ENCODE measurements at places on chromosomes 12 and 14.

DNA sequence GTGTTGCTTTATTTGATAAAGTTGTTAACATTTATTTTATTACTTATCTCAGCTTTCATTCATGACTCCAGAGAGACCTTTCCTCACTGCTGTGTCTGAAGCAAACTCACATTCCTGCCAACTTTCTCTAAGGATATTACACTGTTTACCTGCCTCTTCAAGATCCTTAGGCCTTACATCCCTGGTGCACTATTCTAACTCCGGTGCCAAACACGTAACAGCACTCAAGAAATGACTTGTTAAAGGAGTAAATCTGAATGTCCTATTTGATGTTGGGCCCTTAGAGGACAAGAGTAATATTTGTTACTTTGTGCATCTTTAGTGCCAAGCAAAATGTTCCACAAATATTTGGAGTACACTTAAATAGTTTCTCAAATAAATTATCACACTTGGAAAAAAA, 324.1 kb upstream of the FLRT2 start:
- no peak for DNase-seq

DNA sequence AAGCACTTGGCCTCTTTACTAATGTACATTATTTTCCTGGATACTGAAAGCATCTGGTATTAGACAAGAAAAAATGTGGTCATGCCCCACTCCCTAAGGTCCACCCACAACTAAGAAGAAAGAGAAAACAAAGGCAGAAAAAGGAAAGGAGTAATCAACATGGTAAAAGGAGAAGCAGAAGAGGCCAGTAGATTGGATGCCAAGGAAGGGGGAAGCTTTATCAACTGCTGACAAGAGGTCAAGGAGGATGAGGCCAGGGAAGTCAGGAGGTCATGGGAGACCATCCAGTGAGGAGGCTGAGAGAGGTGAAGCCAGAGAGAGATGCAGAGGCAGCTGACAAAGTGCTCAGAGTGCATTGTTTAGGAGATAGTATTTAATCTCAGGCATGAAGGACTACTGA, 383.5 kb downstream of the ZFP36L1 start:
- DNase-seq, result no peak

DNA sequence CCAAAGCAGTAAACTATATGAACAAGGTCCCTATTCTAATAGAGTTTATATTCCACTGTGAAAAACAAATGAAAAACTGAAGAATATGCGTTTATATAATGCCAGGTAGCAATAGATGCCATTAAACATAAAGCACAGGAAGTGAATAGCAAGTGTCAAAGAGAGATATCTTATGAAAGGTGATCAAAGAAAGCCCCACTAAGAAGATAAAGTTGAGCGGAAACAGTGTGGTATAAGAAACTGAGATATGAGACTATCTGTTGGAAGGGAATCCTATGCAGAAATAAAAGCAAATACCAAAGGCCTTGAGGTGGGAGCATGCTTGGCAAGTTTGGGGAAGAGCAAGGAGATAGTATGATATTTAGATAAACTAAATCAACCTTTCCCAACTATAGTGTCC, 123.1 kb upstream of the FAR2 start:
- DNase-seq, result no peak

DNA sequence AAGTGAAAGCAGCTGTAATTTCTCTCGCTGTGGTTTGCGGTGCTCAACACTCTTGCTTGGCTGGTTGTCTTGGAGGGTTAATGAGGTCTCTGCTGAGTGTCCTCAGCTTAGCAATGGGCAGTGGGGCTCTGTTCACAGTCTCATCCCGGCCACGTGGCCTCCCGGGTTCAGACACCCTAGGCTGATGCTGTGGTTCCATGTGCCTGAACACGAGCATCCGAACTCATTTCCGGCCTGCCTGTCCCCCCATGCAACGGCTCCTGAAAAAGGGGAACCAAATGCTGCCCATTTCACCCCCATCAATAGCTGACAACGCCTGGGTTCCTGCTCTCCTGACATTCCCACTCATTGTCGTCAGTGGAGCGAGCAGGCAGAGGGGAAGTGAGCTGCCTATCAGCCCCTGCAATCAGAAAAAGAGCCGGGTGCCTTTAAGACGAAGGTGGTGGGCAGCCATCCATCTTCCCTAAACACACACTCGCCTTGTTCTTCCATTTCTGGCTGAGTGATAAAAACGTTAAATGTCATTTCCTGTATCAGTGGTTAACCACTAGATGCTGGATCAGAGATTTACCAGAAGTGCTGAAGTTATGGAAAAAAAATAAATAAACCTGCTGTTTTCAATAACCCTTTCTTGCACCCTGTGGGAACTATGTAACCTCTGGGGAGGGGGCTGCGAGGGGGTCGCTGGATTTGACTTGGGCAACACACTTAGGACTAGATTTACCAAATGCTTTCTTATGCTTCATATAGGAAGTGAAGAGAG, 60.3 kb upstream of the BCL2L14 start:
- DNase-seq, result peak; percentile 35

- no peak for DNase-seq
Measured at GRCh38 chr12:68978678-68979077, 45.7 kb upstream of the CPM start.

- no peak for DNase-seq
Measured at GRCh38 chr14:101060171-101060601, 156.7 kb upstream of the RTL1 start.

- DNase-seq, result no peak
Measured at GRCh38 chr14:54355698-54356097, 41.1 kb upstream of the CDKN3 start.

GRCh38 chr12:3014641-3015040, 55.4 kb downstream of the TEAD4 start:
- no peak for DNase-seq

DNA sequence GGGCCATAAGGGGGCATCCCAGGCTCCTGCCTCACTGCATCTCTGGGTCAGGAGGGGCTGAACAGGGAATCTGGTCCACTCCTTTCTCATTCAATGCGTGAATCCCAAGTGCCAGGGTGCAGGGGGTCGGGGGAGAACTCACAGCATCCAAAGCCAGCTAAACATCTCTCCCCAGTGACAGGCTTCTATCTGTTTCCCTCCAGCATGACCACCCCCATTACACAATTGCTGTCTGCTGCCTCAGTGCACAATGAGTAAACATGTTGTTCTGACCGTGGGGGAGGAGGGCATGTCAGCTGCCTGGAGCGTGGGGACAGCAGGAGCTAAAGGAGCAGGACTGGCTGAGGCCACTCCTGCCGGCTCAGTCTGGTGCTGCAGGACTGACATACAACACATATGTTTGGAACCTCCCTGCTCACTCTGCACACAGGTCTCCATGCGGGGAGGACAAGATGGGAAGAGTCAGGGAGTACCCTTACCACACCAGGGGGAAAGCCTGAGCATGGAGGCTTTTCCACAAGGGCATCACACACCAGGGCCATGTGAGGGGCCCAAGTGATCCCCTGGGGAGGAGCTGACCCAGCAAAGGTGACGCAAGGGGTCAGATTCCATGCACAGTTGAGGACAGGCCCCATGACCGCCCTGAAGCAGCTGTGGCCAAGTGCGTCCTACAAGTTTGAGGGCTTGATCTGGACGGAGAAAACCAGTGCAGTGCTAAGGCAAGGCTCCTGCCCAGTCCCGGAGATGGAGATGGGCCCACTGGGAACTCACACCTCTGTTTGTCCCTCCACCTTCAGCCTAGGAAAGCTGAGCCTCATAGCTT, 1.4 kb downstream of the TNS2 start:
- DNase-seq, result peak; percentile 61

DNA sequence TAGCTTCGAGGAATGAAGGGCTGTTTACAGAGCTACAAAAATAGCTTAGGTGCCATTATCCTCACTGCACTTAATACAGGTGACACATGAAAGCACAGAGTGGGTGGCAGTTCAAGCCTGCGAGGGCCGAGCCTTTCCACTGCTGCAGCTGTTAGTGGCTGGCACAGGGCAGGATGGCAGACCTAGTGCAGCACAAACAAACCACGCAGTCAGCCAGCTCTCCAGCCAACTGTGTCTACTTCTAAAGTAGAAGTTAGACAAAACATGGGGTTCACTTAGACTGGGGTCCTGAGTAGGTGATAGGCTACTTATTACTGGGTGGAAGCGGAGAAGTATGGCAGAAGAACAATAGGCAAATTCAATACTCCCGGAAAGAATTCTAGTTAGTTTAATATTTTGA, 95.4 kb downstream of the DUSP16 start:
- DNase-seq, result no peak

DNA sequence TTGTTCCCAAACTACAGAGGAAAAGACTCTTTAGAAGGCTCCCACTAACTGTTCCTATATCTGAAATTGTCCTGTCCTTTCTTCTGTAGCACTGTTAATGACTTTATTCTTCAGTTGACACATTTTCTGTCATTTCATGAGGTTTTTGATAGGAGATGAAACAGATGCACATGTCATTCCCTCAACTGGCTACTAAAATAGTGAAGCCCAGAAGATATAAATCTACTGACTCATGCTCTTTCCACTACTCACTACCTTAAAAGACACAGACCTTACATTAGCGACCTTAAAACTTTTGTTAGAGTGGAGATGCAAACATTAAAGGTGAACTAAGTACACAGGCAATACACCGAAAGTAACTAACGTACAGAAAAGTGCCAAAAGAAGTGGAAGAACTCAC, 59.5 kb upstream of the ANKS1B start:
- no peak for DNase-seq

DNA sequence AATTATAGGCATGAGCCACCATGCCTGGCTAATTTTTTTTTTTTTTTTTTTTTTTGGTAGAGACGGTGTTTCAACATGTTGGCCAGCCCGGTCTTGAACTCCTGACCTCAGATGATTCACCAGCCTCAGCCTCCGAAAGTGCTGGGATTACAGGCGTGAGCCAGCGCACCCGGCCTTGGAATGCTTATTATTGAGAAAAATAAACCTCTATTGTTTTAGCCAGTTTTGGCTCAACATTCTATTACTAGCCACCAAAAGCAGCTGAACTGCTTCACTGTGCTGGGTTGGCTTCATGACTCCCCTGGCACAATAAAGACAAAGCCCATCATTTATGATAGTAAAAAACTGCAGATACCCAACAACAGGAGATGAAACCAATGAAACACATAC, 93.5 kb upstream of the CEP83 start:
- DNase-seq, result no peak

DNA sequence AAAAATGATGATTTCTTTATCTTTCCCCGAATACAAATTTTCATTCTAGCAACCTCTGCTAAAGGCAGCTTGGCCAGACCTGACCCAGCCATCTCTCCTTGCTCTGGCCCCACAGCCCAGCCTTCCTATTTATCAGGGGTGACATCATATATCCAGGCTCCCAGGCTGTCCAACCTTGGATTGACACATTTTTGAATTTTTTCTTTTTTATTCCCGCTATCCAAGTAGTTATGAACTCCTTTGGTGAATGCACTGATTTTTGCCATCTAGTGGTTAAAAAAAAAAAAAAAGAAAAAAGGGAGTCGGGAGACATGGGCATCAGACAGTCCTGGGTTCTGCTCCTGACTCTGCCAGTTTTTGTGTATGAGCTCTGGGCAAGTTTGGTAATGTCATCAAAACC, 120.5 kb downstream of the PTPN11 start:
- DNase-seq, result peak; percentile 38

DNA sequence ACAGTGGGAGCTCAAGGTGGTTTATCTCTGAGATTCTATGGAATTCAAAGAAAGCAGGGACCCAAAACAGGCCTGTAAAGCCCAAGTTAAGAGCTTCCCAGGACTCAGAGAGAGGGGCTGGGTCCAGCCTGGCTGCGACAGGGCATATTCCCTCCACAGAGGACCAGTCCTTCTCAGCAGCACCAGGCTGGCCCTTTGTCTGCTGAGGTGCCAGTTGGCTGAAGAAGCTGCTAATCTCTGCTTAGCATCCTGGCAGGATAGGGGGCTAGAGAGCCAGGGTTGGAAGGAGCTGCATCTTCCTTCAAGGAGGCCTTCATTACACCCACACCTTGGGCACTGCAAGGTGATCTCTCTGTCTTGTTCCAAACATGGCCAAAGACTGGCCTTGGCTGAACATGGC, 68.3 kb upstream of the TUNAR start:
- DNase-seq, result no peak

DNA sequence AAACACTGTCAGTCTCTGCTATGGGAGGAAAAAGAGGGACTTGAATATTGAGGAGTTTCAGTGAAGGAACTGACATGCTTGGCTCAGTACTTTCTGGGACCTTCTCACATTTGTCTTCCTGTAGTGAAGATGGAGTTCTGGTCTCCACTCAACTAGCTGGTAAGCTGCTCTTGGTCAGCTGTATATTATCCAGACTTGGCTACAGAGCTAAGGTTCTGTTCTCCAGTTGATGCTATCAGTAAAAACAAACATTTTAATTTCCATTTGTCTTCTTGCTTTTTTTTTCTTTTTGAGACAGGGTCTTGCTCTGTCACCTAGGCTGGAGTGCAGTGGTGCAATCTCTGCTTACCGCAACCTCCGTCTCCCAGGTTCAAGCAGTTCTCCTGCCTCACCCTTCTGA, 5.3 kb downstream of the RNF34 start:
- DNase-seq, result no peak

- no peak for DNase-seq
Measured at GRCh38 chr14:55603401-55603953, 23.5 kb downstream of the KTN1 start.

- DNase-seq, result no peak
Measured at GRCh38 chr14:52349731-52350130, 35.6 kb downstream of the PTGER2 start.

DNA sequence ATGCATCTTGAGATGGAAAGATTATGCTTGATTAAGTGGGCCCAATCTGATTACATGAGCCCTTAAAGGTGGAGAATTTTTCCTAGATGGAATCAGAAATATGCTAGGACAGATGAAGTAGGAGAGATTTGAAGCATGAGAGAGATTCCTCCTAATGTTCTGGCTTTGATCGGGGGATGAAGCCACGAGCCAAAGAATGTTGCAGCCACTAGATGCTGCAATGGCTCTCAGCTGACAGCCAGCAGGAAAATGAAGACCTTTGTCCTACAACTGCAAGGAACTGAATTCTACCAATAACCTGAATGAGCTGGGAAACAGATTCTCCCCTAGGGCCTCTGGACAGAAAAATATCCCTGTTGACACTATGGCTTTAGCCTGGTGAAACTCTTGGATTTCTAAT, 82.6 kb upstream of the ATP2B1 start:
- DNase-seq, result no peak

DNA sequence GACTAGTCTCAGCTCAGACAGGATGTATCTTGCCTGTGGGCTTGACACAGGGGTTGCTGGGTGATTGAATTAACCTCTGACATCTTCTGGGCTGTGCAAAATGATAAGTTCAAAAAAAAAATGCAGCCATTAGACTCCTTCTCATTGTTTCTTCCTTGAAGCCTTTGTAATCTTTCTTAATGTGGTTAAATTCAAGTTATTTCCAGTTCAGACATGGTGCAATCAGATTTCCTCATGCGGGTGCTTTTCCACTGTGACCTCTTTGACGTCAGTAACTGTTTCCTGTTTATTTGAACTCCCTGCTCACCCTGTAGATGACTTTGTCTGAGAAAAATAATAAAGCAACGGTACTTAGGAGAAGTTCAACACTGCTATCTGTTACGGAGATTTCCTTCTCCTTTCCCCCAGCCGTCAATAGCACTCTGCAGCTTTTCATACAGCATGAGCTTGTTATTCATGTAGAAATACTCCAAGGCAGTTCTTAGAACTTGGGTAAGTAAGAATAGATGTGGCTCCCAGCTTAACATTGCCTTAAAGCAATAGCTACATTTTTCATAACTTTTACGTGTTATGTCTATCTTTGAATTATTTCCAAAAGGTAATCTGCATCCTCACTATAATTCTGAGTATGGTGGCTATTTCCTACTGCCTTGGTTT, 155.5 kb downstream of the PRKCH start:
- no peak for DNase-seq
